ENCODE measurements at places on chromosomes 2 and 18. TPM values are rescaled to one million over a fixed set of nuclear protein-coding genes. Genes with fewer than 3 reads are reported as not detected.

- DNase-seq: no peak
Observed at GRCh38 chr18:54086863-54087262, 137.6 kb downstream of the MBD2 start.

- DNase-seq: no peak
Observed at GRCh38 chr18:55525845-55526244, 62.1 kb downstream of the TCF4 start.

GRCh38 chr2:175698061-175698460 is 304.0 kb downstream of the LNPK start:
- no peak for DNase-seq

DNA sequence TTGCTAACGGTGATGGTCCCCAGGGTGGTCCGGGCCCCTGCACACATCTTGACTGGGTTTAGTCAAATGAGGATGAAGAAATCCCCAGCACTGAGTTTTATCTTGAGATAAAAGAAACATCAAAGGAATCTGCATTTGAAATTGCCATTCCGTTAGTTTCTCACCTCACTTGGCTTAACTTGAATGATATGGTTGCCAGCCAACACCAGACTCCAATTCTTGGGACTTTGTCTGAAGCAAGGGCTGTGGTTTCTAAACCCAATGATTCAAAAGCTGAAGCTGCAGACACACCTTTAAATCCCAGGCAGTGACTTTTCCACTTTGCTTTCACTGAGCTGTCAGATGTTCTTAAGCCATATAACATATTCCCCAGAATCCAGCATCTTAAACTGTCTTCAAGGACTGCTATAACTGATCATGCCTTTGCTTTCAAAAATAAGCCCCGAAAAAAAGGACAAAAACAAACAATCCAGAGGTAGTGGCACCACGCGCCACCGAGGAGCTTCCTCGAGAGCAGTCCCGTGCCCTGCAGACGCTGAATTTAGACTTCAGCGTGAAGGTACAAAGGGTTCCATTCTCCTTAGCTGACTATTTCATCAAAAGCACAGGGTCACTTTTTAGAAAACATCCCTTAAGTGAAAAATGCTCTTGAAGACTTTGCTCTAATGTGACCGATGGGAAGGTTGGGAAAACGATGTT is 189.3 kb downstream of the HDAC4 start:
- DNase-seq: no peak

The XRCC5 gene
- 256 TPM for total RNA-seq

The COL4A3 gene
- total RNA-seq: 1.7 TPM

The MATN3 gene
- 3.5 TPM for total RNA-seq

The GKN1 gene
- not detected for total RNA-seq

All from spinal cord (tissue), 10 donors.